T-helper 1 cell treated with Interleukin-12 subunit alpha and Interleukin-12 subunit beta and Interleukin-4 antibody, amounts not matched to agents 30 ng/mL and 1 ng/mL, for 36 hours (primary cell): ENCODE measurements at places on chromosomes 13 and 19. TPM values are rescaled to one million over a fixed set of nuclear protein-coding genes. Genes with fewer than 3 reads are reported as not detected.

Gene FLT3
- total RNA-seq = not detected in 2 replicates

Gene RNF225
- total RNA-seq = 0.29 TPM in 1 of 2 replicates, not detected in the other

Gene MBD3L3
- not detected in 2 replicates for total RNA-seq

Gene ZNF507
- total RNA-seq = 28.8 and 30.8 TPM in 2 replicates

Gene DDA1
- total RNA-seq = 44.5 and 45.8 TPM in 2 replicates

Gene SIGLECL1
- total RNA-seq = not detected in 2 replicates

Gene ATP8A2
- total RNA-seq = 1.7 and 1.9 TPM in 2 replicates

Gene ZNF486
- total RNA-seq = 4.4 TPM in 2 replicates

Gene F2RL3
- 0.12 and 0.17 TPM in 2 replicates for total RNA-seq

Gene SIGLEC14
- total RNA-seq = not detected in 2 replicates

Gene SLC25A30
- total RNA-seq = 22.6 and 26.7 TPM in 2 replicates

Gene FAAP24
- 6.0 and 7.0 TPM in 2 replicates for total RNA-seq

Gene SLC6A16
- 5.6 and 5.8 TPM in 2 replicates for total RNA-seq

Gene EPSTI1
- 109 and 121 TPM in 2 replicates for total RNA-seq

Gene IL11
- total RNA-seq = 0.51 and 0.74 TPM in 2 replicates

Gene KIR2DL3
- total RNA-seq = 0.34 TPM in 1 of 2 replicates, not detected in the other

Gene NLRP11
- total RNA-seq = not detected in 2 replicates

Gene PPFIA3
- 3.3 and 3.5 TPM in 2 replicates for total RNA-seq

Gene APOC4
- total RNA-seq = not detected in 2 replicates

Gene LCP1
- 1,093 and 1,100 TPM in 2 replicates for total RNA-seq
